ENCODE measurements at places on chromosomes 12 and 14.

DNA sequence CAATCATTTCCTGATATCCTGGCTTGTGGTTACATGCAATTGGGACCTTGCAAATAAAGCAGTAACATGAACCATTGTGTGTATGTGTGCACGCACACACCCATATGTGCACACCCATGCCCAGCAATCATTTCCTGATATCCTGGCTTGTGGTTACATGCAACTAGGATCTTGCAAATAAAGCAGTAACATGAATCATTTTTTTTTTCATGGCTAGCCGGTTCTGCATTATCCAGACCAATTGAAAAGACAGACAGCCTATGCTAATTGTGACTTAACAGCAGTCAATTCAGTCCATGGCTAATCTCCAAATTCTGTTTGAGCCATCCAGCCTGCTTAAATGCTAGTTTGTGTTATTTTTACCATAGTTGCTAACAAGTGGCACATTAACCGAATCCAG, 134.3 kb downstream of the TTC7B start:
- no peak for DNase-seq

GRCh38 chr12:121279071-121279375, 17.5 kb downstream of the CAMKK2 start:
- DNase-seq: no peak

DNA sequence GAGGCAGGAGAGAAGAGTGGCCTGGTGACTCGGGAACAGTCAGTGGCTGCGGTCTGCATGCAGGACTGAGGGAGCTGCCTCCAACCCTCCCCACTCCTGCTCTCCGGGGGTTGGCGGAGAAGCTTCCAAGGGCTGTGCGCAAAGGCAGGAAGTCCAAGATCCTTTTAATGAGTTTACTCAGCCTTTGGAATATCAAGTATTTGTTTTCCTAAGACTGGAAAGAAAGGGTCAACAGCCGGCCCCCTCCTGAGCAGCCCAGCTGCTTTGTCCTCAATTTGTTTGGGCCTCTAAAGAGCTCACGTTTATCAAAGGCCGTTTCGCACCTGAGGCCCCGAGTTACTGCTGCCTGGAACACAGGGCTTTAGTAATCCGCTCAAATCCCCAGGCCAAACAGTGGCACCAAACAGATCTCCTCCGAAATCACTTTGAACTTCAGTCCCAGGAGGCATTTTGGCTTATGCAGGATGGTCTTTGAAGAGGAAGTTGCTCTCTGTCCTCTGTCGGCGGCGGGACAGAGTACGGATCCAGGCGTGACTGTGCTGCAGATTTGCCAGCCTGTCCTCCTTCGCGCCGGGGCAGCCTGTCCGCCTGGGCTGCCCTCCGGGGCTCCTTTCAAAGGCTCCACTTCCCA, 117.2 kb upstream of the FZD10 start:
- no peak for DNase-seq

DNA sequence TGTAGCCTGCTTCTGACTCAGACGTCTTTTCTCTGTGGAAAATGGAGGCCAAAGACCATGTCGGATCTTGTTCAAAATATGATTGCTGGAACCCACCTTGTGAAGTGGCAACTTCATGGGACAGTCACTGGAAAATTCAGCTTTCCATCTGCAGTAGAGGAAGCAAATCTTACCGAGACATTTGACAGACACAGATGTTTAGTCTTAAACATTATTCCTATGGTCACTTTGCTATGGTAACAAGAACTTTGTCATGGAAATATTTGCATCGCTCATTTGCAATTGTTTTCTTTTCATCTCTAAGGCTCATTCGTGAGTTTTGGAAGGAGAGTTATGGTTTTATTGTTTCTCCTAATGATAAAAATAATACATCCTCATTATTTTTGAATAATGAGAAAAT, 98.3 kb upstream of the HIF1A start:
- no peak for DNase-seq

GRCh38 chr12:119528241-119528640, 65.3 kb upstream of the TMEM233 start:
- no peak for DNase-seq

DNA sequence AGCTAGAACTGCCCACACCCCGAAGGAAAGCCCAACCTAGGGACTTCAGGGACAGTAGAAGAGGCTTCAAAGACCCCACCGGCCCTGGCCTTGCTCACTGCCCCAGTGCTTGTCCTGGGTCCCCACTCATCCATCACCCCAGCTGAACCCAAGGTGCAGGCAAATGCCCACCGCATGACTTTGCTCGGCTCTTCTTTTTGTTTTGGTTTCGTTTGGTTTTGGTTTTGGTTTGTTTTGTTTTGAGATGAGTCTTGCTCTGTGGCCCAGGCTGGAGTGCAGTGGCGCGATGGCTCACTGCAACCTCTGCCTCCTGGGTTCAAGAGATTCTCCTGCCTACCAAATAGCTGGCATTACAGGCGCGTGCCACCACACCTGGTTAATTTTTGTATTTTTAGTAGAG, 9.0 kb downstream of the CCDC85C start:
- no peak for DNase-seq

DNA sequence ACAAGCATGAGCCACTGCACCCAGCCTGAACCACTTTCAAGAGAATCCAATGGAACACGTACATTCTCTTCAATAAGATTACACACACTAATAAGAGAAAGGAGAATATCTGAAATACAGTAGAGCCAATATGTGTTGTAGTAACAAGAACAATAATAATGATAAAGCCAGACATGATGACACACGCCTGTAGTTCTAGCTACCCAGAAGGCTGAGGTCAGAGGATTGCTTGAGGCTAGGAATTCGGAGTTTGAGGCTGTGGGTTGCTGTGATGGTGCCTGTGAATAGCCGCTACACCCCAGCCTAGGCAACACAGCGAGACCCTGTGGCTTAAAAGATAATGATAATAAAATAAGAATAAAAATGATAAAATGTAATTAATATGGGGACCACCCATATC, 15.6 kb downstream of the APOBEC1 start:
- no peak for DNase-seq

- no peak for DNase-seq
Measured at GRCh38 chr14:65079768-65080167, 22.5 kb downstream of the MAX start.

GRCh38 chr14:71533800-71534199, 398.4 kb upstream of the RGS6 start:
- no peak for DNase-seq

DNA sequence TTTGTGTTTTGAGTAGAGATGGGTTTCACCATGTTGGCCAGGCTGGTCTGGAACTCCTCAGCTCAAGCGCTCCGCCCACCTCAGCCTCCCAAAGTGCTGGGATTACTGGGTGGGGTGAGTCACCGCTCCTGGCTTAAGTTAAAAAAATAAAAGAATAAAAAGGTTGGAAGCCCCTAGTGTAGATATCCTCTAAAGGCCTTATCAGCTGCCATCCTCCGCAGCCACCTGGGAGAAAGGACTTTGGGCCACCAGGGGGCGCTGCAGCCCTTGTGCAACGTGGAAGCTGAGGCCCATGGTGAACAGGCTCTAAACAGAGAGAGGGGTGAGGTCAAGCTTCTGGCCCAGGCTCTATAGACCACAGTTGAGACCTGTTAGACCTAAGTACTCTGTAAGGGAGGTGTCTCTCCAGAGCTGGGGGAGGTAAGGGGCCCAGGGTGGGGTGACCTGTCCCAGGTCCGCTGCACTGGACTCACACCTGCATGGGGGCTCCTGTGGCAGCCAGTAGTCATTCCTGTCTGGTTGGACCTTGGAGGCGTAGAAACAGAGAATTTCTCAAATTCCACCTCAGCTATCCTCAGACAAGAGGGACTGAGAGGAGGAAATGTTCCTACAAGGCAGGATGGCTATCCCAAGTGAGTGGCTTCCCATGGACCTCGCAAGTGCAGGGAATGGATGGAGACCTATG, 14.0 kb upstream of the RACGAP1 start:
- peak; percentile 95 for DNase-seq

DNA sequence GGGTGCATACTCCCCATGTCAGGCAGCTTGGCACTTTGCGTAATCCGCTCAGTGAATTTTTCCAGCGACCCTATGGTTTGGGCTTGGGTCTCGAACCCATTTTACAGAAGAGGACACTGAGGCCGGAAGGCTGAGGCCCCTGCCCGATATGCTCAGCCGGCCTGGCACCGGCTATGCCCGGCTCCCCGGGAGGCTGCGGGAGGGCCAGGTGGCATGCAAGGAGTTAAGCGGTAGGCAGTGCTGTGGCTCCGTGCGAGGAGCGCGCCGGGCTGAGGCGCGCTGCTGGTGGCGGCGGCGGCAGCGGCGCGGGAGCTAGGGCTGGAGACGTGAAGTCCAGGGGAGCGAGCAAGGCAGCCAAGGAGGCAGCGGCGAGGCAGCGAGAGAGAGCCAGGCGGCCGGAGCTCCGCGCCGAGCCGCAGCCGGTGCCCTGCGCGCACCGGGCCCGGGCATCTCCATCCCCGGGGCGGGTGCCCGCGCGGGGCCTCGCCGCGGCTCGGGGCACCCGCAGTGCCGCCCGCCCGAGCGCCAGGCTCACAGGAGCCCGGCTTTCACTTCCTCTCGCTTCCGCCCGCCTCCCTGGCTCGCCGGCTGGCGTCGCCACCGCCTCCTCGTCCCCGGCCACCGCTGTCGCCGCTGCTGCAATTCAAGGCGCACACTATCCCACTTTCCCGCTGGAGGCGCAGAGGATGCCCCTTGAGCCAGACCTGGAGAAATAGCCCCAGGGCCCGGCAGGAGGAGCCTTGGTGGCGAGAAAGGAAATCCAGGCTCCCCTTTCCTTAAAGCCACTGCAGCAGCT, at the start of gene WSCD2:
TSS of gene WSCD2 (plus strand) at position 272 of the 796 bp plus-strand sequence. CDS start 66,545 bp downstream, outside the sequence.
- peak; percentile 84 for DNase-seq

DNA sequence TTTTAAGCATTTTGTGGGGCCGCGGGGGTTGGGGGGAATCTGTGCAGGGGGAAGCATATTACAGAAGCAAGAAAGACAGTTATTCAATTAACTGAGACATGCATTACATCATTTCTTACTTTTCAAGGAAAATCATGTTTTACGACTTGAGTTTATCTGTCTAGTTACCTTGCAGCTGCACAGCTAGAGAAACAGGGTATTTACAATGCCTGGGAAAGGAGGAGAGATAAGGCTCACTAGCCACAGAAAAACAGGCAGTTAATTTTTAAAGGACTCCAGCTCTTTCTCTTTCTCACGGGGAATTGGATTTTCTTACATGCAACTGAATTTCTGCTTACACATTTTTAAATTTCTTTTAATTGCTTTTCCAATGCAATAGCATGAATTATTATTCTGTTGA, 22.2 kb downstream of the FCF1 start:
- no peak for DNase-seq

- DNase-seq: no peak
Measured at GRCh38 chr14:104144453-104144790, 6.0 kb downstream of the KIF26A start.
